ENCODE measurements at places on chromosomes 3 and 15. TPM values are rescaled to one million over a fixed set of nuclear protein-coding genes. Genes with fewer than 3 reads are reported as not detected.
A peak's percentile ranks its signal among the peaks of the same experiment; 100 is the strongest.

DNA sequence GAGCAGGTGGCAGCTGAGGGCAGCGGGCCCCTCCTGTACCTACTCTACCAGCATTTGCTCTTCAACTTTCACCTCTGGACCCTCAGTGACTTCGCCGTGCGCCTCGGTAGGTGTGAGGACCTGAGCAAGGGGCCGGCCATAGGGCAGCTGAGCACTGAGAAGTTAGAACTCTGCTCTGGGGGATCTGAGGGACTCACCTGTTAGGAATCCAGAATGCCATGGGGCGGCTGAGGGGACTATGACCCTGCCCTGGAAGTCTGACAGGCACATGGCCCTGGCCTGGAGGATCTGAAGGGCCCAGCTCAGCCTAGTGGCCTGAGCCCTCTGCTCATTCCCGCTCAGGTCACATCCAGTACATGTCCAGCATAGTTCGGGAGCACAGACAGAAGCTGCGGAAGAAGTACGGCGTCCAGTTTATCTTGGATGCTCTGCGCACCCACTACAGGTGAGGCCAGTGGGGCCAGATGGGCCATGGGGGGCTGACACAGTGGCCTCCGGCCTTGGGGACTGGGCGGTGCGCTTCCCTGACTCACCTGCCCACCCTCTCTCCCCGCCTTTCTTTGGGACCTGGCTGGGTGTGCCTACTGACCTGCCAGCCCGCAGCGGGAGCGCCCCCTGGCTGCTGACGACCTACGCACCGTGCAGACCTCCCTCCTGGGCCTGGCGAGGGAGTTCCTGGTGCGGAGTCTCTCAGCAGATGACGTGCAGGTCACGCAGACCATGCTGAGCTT, 18.8 kb downstream of the NBEAL2 start:
- DNase-seq = peak; percentile 90
- no peaks in the 10 kb centered on the region for H3K4me1 ChIP-seq
- peaks cover 41% of the 10 kb centered on the region for H3K36me3 ChIP-seq
- no peak overlapping the region for H3K4me3 ChIP-seq
- no peaks in the 10 kb centered on the region for H3K27me3 ChIP-seq

- DNase-seq = no peak
- H3K27me3 ChIP-seq = no peaks in the 10 kb centered on the region
- no peak overlapping the region for H3K4me3 ChIP-seq
- no peak overlapping the region for H3K27ac ChIP-seq
Observed at GRCh38 chr3:29214009-29214658, 66.7 kb upstream of the RBMS3 start.

DNA sequence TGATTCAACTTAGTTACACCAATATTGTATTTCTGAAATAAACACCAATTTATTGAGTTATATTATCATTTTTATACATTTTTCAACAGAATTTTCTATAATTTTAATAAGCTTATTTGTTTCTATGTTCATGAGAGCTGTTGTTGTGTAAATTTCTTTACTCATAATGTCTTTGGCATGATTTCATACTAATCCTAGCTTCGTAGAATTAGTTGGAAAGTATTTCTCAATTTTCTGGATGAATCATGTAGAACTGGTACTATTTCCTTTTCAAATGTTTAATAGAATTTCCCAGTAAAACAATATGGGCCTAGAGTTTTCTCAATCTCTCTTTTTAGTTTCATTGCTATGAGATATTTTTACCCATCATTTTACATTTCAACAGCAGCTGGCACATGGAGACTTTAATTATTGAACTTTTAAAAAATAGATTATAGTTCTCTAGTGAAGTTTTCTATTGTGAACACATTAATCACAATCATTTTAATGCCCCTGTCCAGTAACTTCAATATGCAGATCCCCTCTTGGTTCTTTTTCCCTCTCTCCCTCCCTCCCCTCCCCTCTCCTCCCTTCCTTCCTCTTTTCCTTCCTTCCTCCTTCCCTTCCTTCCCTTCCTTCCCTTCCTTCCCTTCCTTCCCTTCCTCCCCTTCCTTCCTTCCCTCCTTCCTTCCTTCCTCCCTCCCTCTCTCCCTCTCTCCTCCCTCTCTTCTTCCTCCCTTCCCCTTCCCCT, 1357.1 kb downstream of the ZPLD1 start:
- no peaks in the 10 kb centered on the region for H3K4me1 ChIP-seq
- H3K36me3 ChIP-seq = no peaks in the 10 kb centered on the region
- no peak overlapping the region for H3K4me3 ChIP-seq
- H3K27me3 ChIP-seq = no peaks in the 10 kb centered on the region
- DNase-seq = no peak

GRCh38 chr15:28984421-28985315, 98.9 kb downstream of the APBA2 start:
- no peaks in the 10 kb centered on the region for H3K36me3 ChIP-seq
- no peak for DNase-seq
- H3K27me3 ChIP-seq = no peaks in the 10 kb centered on the region
- no peak overlapping the region for H3K27ac ChIP-seq
- H3K4me3 ChIP-seq = no peak overlapping the region

DNA sequence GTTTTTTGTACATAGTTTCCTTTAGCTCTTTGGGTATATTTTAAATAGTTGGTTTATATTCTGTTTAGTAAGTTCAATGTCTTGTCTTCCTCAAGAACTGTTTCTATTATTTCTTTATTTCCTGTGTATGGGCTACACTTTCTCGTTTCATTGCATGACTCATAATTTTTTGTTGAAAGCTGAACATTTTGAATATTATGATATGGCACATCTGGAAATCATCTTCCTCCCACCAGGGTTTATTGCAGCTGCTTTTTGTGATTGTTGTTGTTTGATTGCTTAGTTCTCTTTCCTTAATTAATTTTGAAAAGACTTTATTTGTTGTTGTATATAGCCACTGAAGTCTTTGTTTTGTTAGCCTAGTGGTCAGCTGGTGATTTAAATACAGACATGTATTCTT, 43.8 kb downstream of the LSM3 start:
- no peaks in the 10 kb centered on the region for H3K27me3 ChIP-seq
- no peaks in the 10 kb centered on the region for H3K4me1 ChIP-seq
- no peak overlapping the region for H3K4me3 ChIP-seq
- H3K36me3 ChIP-seq = no peaks in the 10 kb centered on the region
- no peak for DNase-seq

GCNT3 gene
- not detected for total RNA-seq

DNA sequence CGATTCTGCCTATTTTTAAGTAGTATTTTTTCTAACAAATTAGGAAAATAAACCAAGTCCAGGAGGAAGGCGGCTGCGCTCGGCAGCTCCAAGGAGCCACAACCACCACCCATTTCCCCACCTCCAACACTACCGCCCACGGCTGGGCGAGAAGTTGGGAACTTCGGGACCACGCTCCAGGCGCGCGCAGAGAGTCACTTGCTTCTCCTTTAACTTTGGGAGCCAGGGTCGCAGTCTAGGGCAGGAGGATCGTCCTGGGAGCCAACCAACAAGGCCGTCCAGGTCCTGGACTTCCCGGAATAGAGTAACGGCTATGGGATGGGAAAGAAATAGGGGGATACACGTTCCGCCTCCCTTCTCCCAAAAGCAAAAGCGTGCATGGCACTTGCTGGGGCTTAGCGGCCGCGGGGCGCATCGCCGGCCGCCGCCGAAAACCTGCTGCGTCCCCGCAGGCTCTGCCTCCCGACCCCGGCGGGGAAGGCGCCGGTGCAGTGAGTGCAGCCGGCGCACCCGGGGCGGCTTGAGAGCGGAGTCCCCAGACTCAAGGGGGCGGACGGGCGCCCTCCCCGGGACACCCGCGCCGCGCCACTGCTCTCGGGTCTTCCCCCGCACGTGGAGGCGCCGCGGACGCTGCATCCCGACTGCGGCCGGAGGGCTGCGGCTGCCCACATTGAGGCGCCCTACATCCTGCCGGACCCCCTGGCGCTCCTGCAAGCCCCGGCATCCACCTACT, 699 bp downstream of the MEGF11 start:
- peaks cover 20% of the 10 kb centered on the region for H3K27me3 ChIP-seq
- DNase-seq = no peak
- H3K4me1 ChIP-seq = peaks cover 12% of the 10 kb centered on the region

DNA sequence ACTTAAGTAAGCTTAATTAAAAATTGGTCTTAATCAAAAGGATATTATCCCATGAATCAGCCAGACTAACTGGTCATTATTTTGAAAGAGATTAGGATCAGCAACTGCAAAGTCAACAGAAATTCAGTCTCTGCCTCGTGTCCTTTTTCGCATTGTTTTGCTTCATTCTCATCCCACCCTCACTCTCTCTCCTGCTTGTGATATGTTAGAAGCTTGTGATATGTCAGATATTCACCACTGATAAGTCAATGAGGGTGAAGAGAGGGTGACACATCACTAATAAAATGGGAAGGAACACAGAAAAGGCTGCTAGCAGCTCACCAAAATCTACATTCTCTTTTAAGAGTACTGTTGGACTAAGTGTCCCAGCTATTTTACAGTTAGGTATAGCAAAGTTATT, 146.1 kb downstream of the SUCNR1 start:
- no peaks in the 10 kb centered on the region for H3K4me1 ChIP-seq
- H3K4me3 ChIP-seq = no peak overlapping the region
- no peak overlapping the region for H3K27ac ChIP-seq
- H3K36me3 ChIP-seq = no peaks in the 10 kb centered on the region
- DNase-seq = no peak

GFM1 gene
- 71.1 TPM for total RNA-seq

DNA sequence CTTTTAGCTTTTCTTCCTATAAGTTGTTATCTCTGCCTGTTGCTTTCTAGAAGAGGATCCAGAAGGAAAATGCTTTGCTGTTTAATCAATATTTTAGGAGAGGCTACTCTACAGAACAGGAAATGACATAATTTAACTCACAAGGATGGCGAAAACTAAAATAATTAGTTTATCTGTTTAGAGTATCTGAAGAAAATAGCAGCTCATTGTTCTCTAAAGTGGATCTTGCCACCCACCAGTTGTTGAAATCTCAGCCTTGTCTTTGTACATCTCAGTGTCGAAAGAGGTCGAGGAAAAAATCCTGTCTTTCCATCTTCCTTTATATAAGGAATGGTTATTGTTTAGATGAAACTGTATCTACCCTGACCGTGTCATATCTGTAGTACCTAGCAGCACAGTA, 126.6 kb downstream of the ZNF609 start:
- H3K27me3 ChIP-seq = no peaks in the 10 kb centered on the region
- H3K36me3 ChIP-seq = no peaks in the 10 kb centered on the region
- H3K27ac ChIP-seq = no peak overlapping the region
- no peak overlapping the region for H3K4me3 ChIP-seq
- DNase-seq = no peak
- peaks cover 6% of the 10 kb centered on the region for H3K4me1 ChIP-seq

GPR156 gene
- total RNA-seq = 0.36 TPM

DNA sequence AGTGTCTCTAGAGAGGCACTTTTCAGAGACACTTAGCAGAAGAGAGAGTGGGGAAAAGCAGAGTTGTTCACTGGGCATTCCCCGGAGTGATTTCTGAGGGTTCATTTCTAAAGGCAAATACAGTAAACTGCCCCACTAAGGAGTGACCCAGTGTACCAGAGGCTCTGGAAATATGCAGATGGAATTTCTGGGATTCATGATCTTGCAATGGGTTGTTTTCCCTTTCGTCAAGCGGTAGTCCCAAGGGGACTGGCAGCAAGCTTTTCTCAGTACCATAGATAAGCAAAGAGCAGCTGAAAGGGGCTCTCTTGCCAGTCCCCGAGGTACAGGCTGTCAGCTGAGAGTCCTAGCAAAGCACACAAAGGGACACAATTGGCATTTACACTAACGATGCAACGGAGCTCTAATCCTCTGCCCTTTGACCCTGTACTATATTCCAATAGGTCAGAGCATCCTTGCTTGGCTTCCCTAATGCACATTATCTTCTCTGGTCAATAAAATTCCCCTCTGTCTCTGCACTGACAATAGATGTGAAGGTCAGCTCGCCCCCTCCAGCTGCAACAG, 155.6 kb downstream of the SEMA6D start:
- no peaks in the 10 kb centered on the region for H3K4me1 ChIP-seq
- H3K27ac ChIP-seq = no peak overlapping the region
- DNase-seq = no peak
- H3K27me3 ChIP-seq = no peaks in the 10 kb centered on the region

DNA sequence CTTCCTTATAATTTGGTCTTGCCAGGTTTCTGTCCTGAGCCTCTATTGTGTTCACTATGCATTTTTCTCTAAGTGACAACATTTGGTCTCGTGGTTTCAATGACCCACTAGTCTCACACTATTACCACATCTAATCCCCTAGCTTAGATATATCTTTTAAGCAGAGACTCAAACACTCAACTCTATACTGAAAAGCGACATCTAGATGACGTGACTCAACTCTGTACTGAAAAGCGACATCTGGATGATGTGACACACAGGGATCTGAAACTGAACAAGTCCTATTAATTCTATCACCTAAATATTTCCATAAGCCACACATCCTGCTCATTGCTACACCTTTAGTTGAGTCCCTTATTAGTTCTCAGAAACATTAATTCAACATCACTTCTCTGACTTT, 141.7 kb upstream of the MBNL1 start:
- no peaks in the 10 kb centered on the region for H3K27me3 ChIP-seq
- no peaks in the 10 kb centered on the region for H3K36me3 ChIP-seq
- no peak overlapping the region for H3K4me3 ChIP-seq
- DNase-seq = no peak

- H3K27me3 ChIP-seq = no peaks in the 10 kb centered on the region
- DNase-seq = peak; percentile 59
- peak overlapping the region; percentile 84 for H3K4me3 ChIP-seq
- H3K36me3 ChIP-seq = no peaks in the 10 kb centered on the region
- H3K4me1 ChIP-seq = peaks cover 10% of the 10 kb centered on the region
- H3K27ac ChIP-seq = peak overlapping the region; percentile 92
Observed at GRCh38 chr3:52153389-52154096, 680 bp downstream of the POC1A start.

LRRK1 gene
- 2.6 TPM for total RNA-seq

PPP1R14D gene
- total RNA-seq = not detected

Data from psoas muscle (tissue), 8 donors.